ENCODE measurements at places on chromosomes 1 and 21. TPM values are rescaled to one million over a fixed set of nuclear protein-coding genes. Genes with fewer than 3 reads are reported as not detected.
A peak's percentile ranks its signal among the peaks of the same experiment; 100 is the strongest.

DNA sequence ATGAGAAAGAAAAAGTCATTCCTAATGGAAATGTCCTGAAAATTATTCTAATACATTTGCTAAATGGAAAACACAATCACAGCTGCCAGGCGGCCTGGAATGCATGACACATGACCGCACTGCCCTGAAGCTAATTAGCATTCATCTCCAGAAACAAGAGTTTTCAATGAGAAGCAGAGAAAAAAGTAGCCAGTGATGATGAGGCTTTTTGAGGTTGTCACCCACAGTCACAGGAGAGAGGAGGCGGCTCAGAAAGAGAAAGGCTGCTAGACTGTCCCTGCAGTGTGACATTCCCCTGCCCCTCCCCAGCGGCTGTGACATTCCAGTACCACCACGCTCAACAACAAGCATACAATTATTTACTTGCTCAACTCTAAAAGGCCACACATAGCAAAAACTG is 122.9 kb upstream of the KRTAP19-8 start:
- no peak for DNase-seq

GRCh38 chr1:54114955-54115354 is 37.8 kb downstream of the CDCP2 start:
- DNase-seq: no peak

GRCh38 chr1:186175588-186175987 is 199.5 kb downstream of the TPR start:
- no peak for DNase-seq

GRCh38 chr21:29571949-29572348 is 273.2 kb downstream of the BACH1 start:
- no peak for DNase-seq

GRCh38 chr1:21585037-21585436 is 75.8 kb downstream of the ALPL start:
- DNase-seq: no peak

DNA sequence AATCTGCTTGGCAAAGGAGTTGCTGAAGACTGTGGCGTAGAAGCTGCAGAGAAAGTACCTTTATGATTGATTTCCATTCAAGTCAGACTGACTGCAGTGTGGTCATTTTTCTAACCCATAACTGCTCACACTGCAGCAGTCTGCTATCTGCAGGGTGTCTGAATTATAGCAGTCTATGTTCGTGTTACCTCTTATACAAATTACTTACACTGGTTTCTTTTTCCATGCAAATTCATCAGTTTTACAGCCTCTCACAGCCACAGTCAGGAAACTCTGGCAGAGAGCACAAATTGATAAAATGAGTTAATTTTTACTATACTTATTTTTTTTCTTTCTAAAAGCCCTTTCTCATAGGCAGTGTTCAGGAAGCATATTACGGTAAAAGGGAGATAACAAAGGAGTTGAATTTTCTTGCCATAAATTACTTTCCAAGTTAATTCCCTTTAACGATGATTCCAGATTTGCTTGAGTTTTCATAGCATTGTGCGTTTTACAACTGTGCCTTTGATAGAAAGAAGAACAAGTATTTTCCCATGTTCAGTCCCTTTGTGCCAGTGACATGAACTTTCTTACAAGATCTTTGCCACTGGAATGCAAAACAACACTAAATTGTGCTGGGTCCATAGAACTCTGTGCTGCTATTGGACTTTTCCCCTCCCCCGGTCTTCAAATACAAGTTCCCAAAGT is 261.5 kb downstream of the NFIA start:
- no peak for DNase-seq

DNA sequence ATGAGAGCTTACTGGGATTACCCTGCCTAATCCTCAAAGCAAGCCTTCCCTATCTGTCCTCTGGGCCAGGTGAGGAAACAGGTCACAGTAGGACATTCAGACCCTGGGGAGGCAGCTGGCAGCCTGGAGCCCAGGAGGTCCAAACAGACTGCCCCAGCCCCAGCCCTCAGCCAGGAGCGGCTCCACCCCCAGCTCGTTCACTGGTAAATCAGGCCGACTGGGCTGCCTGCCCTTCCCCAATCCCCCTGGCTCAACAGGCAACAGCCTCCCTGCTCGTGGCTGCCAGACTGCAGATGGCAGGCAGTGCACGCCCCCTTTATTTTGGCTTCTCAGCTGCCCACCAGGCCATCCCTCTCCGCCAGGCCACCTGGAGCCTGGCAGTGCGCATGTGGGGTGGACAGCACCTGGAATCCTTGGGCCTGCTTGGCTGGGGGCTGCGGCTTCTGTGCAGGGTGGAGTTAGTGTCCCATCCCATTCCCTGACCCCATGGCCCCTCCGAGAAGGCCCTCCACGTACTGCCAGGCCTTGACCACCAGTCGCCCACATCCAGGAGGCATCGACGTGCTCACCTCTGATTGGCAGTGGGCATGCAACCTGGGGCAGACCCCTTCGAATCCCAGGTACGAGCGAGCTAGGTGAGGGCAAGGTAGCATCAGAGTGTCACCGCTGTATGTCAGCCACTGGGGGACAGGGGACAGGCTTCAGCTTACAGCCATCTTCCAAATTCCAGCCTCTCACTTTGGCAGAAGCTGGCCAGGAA is 11.2 kb upstream of the ZNF670 start:
- no peak for DNase-seq

- no peak for DNase-seq
Measured at GRCh38 chr1:62904856-62905225, 120.9 kb downstream of the ATG4C start.

DNA sequence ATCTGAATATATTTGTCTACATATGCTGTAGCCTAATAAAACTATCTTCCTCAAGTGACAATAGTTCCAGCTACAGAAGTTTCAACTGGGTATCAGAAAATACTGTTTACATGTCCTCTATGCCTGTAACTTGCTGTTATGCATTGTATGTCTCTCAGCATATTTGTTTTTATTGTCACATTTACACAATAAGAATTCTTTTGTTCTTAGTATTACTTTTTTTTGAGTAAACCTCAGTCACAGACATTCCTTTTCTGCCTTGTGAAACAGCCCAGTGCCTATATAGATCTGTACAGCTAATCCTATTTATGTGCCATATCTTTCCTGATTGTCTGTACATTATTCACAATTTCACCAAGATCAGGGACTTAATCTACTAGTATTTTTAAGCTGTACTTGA is 565.2 kb downstream of the NEGR1 start:
- no peak for DNase-seq

DNA sequence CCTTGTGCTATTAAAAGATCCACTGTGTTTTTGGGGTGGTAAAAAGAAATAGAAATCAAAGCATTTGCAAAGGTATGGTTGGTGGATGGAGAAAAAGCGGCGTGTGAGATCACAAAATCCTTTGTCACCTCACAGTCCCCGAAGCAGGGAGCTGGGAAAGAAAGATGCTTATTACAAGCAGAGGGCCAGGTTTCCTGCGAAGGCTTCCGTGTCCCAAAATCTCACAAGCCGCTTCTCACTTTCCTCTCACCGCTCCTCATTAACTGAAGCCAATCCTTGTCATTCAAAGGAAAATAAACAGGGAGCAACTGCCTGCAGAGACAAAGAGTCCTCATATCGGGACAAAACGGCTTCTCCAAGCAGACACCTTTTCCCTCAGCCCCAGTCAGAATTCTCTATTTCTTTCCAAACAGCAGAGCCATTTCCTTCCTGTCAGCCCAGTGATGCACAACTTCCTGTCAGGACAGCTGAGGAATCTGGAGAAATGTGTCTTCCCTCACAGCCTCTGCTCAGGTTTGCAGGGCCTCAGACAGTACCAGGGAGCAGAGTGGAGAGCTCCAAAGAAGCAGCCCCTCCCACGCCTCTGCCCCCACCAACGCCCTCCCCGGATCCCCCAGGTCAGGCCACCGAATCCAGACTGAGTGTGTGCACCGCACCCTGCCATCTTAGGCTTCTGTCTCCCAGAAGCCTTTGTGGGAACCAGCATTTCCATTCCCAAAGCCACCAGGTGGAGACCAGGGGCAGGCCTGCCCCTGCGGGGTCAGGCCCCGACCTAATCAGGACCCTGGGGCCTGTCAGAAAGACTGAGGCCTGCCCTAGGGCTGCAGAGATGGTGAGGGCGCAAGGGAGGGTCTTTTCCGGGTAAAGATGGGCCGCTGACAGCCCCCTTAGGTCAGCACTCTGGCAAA is 29.6 kb downstream of the KCNN3 start:
- DNase-seq: no peak

GRCh38 chr21:34031835-34032370 is 41.5 kb upstream of the MRPS6 start:
- no peak for DNase-seq

GRCh38 chr1:155083052-155083541 is 4.5 kb downstream of the EFNA3 start:
- DNase-seq: peak; percentile 80

DNA sequence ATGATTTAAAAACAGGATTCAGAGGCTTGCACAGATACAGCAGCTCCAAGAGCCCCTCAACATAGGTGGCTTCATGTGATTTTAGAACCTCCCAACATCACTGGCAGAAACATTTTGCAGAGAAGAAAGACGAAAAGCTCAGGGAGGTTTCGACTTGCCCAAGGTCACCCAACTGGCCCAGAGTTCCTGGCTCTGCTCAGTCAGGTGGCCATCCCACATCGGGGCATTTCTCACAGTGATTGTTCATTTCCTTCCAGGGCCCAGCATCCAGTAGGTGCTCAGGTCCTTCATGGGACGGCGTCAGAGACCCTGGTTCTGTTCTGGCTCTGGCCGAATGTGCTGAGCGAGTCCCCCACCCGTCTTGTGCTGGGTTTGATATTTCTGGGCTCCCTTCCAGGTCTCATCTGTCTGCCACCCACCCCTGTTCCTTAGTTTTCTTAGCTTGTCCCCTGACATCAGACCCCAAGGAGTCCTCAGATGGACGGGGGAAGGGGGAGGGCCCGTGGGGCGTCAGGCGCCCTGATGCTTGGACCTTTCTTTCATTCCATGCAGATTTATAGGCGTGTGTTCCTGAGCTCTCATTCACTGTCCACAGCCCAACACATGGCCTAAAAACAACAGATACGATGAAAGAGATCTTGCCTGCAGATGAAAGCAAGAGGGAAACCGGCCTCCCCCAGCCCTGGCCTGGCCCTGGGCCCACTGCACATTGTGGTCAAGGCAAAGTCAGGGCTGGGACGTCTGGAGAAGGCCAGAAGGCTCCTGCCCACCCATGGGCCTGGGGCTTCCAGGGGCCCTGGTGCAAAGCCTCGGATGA is 123.1 kb upstream of the ZBTB40 start:
- no peak for DNase-seq

GRCh38 chr1:226602186-226603021 is 53.8 kb downstream of the STUM start:
- peak; percentile 66 for DNase-seq

DNA sequence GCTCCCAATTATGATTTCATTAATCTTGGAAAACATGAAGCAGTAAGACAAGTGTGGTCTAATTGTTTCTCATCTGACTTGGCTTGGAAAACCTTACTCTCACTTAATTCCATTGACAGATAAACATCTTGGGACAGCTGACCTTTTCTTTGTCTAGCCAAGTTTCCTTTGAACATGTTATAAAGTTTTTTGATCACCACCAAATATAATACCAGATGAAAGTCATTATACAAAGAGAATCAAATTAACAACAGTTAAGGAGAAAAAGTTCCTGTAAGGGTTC is 50.2 kb downstream of the ALG14 start:
- DNase-seq: no peak

- DNase-seq: no peak
Measured at GRCh38 chr1:29260531-29260930, 24.2 kb downstream of the PTPRU start.

- no peak for DNase-seq
Measured at GRCh38 chr1:59684698-59685097, 130.1 kb upstream of the HOOK1 start.

- no peak for DNase-seq
Measured at GRCh38 chr1:236000781-236001180, 64.1 kb downstream of the NID1 start.

DNA sequence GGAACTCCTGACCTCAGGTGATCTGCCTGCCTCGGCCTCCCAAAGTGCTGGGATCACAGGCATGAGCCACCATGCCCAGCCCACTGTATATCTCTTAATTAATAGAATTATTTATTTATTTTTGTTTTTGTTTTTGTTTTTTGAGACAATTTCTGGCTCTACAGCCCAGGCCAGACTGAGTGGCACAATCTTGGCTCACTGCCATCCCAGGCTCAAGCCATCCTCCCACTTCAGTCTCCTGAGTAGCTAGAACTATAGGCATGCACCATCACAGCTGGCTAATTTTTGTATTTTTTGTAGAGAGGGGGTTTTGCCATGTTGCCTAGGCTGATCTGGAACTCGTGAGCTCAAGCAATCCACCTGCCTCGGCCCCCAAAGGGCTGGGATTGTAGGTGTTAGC is 15.7 kb upstream of the WDTC1 start:
- DNase-seq: no peak

GRCh38 chr1:55309786-55310504 is 94.8 kb upstream of the USP24 start:
- DNase-seq: no peak

GRCh38 chr1:213369465-213369864 is 318.4 kb downstream of the RPS6KC1 start:
- DNase-seq: no peak

DNA sequence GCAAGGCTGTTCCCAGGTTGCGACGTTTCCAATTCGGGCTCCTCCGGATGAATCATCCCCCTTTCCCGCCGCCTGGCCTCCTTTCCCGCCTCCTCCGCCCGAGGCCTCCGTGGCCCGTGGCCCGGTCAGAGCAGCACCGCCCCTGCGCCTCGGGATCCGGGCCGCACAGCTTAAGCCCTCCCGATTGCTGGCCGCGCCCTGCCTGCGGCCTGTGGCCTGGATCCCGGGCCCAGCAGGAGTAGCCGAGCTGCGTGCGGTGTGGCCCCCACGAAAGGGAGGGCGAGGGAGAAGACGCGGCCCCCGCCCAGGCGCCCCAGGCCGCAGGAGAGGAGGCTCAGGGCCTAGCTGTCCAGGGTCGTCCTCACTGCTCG is 1.0 kb downstream of the TMEM200B start:
- peak; percentile 68 for DNase-seq

DNA sequence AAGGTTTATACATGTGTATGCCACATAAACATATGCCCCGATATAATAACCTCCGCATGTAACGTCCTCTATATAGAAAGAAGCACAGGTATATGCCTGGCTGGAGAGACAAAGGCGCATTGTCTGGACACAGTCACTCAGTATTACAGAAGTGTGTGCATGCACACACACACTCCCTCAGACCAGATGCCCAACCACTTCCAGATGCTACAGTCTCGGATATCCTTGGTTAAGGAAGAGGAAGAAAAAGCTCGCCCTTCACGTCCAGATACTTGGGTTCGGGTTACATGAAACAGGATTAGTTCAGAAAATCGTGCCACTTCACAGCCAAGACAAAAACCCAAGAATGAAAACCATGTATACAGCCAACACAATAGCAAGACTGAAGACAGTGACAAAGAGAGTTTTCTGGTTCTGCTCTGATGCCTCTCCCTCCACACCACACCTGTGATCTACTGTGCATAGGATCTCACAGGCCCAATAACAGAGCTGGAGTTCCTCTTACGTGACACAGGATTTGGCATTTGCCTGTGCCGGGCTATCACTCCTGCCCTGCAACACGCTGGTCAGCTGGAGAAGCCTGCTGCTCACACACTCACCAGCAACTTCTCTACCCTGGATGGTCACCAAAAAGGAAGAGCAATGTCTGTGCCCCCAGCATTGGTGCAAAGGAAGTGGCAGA is 75.0 kb downstream of the SSBP3 start:
- no peak for DNase-seq

The RGS8 gene
- total RNA-seq: not detected

The FCRLB gene
- total RNA-seq: not detected

The SH2D1B gene
- total RNA-seq: 0.93 TPM

The CHTOP gene
- 71.8 TPM for total RNA-seq

The OR2T29 gene
- not detected for total RNA-seq

The KCNJ10 gene
- 0.73 TPM for total RNA-seq

The RBM11 gene
- 1.9 TPM for total RNA-seq

The MROH7 gene
- total RNA-seq: 16.6 TPM

The COL24A1 gene
- 6.2 TPM for total RNA-seq

The TESK2 gene
- 10.7 TPM for total RNA-seq

Data from mucosa of descending colon (tissue), 3 donors.